EH (cell line): ENCODE measurements at places on chromosomes 11 and 22.

- no peak for DNase-seq
These were observed 57.7 kb upstream of the EMID1 start for GRCh38 chr22:29148036-29148435.

- DNase-seq, result no peak
These were observed 4.5 kb downstream of the PATE1 start for GRCh38 chr11:125750629-125751028.

DNA sequence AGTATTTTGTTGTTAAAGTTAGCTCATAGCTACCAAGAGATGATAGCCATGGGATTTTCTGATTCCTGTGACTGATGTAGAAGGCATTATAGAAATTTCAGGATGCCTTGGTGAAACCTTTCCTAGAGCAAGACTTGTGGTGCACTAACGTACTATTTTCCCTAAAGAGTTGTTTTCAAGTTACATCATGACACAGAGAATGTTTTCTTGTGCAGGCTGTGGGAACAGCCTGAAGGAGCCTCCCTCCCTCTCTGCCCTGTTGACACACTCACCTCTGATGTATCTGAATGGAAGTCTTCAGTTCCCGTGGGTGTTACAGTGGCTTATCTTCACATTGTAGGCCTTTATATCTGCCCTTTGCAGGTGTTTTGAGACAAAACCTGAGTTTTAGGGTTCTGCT, 121.6 kb downstream of the LDLRAD3 start:
- DNase-seq, result peak; percentile 68

DNA sequence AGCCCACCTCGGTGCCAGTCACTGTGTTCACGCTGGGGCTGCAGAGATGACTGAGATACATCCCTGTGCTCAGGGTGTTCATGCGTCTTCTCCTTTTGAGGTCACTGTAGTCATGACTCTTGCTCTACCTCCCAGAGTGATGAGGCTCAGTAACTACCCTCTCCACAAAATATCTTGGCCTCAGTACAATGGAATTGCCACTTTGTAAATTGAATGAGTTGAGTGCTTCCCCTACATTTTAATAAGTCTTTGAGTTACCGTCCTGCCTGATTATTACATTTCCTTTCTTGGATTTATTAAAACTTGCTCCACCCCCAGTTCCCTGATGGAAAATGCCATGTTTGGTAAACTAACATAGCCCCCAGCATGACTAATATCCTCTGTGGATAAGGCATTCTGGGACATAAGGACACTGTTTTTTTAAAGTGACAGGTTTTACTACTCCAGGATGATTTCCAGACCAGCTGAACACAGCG, 15.9 kb downstream of the PRSS23 start:
- DNase-seq, result peak; percentile 93

DNA sequence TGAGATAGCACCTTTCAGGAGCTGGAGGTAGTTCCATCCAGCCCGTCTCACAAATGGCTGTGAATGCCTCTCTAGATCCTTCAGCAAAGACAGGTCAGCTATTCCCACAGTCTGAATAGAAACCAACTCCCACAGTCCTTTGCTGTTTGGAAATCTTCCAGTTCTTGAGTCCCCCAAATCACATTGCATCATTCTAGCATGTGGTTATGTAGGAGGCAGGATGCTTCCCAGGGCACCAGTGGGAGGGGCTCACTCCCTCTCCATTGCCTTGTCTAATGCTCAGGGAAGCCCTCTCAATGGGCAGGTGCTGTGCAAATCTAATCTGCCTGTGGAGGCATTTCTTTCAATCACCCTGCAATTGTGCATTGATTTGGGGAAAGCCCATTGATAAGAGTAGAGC, 14.6 kb downstream of the NAV2 start:
- peak; percentile 67 for DNase-seq

- DNase-seq, result peak; percentile 10
These were observed 145.0 kb upstream of the GRK3 start for GRCh38 chr22:25419247-25420113.

DNA sequence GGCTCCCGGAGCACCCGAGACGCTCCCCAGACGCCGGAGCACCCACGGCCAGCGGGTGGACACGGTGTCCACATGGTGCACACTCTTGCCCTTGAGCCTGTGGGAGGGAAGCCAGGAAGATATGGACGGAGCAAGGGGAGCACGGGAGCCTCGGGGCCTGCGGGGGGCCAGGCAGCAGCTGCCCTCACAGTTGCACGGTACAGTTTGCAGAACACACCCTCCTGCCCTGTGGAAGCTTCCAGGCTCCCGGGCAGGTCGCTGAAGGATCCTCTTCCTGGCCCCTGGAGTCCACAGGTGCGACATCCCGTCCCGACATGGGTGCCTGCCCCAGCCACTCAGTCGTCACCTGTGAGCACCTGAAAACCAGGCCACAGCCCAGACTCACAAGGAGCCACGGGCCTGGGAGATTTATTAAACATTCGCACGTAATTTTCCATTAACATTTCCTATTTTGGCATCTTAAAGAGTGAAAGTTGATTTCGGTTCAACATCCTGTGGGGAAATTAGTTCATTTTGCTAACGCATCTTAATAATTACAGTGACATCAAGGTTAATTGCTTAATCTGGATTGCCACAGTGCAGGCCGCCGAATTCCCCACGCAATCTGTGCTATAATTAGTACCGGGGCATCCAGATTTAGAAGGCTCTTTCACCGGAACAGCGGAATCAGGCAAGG, 253.3 kb downstream of the BRD1 start:
- no peak for DNase-seq

GRCh38 chr11:129770993-129771392, 44.7 kb upstream of the TMEM45B start:
- DNase-seq, result no peak

GRCh38 chr11:118882491-118882890, 1.2 kb upstream of the CXCR5 start:
- DNase-seq, result no peak

DNA sequence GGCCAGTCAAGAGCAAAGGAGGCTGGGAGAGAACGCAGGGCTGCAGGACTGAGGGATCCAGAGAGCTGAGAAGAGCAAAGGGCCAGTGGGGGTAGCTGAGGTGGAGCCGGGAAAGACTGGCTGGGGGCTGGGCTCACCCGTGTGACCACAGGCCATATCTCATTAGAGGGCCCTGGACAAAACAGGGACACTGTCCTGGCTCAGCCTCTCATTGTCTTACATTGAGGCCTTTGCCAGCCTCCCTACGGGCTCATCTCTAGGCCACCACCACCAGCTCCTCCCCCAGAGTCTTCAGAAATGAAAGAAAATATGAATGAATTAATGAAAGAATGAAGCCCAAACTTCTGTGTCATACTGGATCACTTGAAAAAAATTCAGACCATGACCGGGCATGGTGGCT, 9.2 kb downstream of the RAB36 start:
- no peak for DNase-seq

GRCh38 chr22:19070397-19071169, 51.6 kb downstream of the DGCR2 start:
- no peak for DNase-seq

GRCh38 chr11:1875093-1875850, 16.4 kb downstream of the PRR33 start:
- DNase-seq, result no peak

DNA sequence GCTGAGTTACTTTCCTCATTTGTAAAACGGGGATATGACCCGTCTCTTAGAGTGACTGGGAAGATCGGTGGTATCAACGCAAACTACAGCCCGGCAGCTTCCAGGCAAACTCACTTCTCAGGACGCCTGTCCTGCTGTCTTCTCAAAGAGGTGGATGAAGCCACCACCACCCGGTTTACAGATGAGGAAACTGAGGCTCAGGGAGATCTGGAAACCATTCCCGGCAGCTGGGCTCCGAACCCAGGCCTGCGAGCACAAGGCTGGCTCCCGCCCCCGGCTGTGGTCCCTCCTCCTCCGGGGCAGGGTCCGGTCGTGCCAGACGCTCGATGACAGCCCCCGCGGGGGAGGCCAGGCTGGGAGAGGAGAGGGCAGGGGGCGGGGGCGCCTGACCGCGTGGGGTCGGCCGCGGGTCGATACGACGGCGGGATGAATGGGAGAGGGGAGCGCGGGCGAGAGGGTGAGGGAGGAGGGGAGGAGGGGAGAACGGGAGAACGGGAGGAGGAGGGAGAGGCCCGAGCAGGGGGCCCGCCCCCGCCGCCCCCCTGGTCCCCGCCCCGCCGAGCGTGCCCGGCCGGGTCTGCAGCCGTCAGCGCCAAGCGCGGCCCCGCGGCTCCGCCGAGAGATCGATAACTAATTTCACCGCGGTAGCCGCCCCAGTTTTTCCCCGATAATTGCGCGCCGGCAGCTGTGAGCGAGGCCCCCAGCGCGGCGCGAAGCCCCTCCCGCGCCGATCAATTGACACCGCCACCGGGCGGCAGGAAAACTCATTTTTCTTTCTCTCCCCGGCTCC, 14.0 kb downstream of the IGLL1 start:
- DNase-seq, result no peak

DNA sequence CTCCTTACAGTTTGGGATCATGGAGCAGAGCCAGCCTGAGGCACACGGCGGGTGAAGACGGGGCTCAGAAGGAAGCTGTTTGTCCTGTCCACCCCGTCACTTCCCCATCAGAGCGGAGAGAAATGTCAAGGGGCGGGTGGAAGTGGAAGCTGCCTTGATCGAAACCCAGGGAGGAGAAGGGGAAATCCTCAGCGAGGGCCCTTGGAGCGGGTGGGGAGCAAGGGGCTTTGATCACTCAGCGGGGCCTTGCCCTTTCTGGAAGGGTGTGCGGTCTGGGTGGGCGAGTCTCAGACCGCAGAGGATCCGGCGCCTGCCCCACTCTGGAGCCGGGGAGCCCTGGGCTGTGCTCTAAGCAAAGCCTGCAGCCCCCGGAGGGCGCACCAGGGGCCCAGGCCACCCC, 320.4 kb downstream of the NTM start:
- DNase-seq, result no peak

DNA sequence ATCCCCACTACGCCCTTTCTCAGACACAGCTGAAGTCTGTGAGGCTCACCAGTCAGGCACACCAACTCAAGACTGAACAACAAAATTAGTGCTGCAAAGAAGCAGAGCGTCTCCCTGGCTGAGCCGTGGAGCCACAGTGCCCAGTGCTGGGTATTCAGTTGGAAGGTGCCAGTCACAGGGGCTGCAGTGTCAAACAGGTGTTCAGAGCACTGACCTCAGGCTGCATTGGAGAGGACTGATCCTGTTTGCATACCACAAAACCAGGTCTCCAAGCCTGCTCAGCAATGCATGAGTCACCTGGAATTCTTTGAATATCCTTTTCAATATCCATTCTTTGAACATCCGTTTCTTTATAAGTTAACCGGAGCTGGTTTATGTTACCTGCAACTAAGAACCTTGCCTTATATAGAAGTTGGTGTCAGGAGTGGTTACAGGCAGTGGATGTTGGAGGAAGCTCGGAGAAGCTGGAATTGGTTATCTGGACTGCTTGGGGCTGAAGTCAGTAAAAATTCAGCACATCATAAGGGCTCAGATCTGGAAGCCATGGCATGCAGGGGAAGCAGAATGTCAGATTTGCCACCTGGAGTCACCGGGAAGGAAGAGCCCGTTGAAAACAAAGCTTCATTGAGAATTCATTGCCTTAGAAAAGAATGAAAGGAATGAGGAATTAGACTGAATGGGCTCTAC, 30.3 kb downstream of the PDGFB start:
- DNase-seq, result peak; percentile 25

DNA sequence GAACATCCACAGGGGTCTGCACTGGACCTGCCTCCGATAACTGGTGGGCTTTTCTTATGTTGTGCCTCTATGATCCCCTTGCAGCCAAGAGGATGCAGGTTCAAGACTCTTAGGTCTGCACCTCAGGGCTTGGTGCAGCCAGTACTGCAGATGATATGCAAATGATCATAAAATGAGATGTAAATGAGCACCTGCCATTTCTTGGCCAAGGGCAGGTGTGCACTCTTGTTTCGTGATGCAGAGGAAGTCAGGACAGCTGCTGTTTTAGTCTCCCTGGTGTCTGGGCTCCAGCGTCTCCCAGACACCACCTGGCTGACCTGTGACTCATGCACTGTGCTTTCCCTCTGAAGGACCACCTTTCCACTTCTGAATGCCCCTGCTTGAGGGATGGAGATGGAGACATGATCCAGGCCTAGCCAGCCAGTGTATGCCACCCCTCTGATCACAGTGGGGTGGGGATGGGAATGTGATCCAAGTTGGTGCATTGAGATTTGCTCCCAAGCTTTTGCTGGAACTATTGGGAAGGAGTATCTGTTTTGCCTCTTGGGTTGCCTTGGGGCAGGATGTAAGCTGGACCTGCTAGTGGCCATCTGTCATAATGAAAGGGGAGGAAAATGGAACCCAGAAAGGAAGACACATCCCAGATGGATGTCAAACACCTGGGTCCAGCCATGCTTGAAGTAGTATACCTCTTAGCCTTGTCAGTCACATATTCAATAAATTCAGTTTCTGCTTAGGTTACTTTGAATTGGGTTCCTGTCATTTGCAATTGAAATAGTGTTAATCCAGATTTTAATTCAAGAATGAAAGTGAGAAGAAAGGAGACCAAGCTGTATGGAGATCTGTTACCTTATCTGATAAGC, 3.3 kb upstream of the KCNJ11 start:
- no peak for DNase-seq

DNA sequence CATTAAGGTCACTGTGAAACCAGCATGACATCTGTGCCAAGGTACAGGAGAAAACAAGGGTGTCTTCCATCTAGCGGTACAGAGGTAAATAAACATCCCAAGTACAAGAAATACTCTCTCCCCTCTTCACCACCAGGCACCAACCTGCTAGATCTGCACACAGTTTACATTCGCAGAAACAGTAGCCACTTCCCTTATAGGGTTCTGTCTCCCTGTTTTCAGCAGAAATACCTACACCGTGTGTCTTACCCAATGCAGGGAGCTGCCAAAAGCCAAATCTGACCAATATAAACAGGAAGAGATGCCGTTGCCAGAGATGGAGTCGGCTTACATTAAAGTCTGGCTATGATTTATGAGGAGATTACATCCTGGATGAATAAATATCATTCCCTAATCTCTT, 1.2 kb downstream of the SCN4B start:
- DNase-seq, result peak; percentile 10

- DNase-seq, result no peak
These were observed 37.3 kb downstream of the OSBPL5 start for GRCh38 chr11:3127706-3128355.

GRCh38 chr11:4508886-4509285, 26.4 kb downstream of the OR52K1 start:
- no peak for DNase-seq

GRCh38 chr22:23777776-23778576, 5.3 kb downstream of the MMP11 start:
- DNase-seq, result no peak

DNA sequence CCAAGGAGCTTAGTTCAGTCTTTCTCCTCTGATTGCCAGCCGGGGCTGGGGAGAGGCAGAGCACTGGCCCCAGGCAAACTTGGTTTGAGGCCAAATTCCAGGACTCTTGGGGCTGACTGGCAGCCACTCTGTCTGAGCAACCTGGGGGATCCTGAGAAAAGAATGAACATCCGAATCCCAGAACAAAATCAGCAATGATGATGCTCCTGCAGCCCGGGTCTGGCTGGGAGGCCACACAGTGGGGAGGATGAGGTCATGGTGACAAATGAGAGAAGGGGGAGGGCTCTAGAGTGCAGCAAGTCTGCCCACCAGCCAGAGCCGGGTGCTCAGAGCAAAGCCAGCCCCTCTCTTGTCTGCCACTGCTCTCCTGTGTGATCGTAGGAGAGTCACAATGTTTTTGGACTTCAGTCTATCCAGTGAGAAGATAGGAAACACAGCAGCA, 71.8 kb upstream of the PAX6 start:
- peak; percentile 43 for DNase-seq

GRCh38 chr11:429931-430456, 11.8 kb downstream of the ANO9 start:
- DNase-seq, result no peak

GRCh38 chr11:61834278-61835048, 6.4 kb downstream of the FADS2 start:
- peak; percentile 73 for DNase-seq
